ENCODE measurements at places on chromosomes 12 and 14.

GRCh38 chr12:104467346-104467837 is 10.6 kb downstream of the CHST11 start:
- no peak for DNase-seq

DNA sequence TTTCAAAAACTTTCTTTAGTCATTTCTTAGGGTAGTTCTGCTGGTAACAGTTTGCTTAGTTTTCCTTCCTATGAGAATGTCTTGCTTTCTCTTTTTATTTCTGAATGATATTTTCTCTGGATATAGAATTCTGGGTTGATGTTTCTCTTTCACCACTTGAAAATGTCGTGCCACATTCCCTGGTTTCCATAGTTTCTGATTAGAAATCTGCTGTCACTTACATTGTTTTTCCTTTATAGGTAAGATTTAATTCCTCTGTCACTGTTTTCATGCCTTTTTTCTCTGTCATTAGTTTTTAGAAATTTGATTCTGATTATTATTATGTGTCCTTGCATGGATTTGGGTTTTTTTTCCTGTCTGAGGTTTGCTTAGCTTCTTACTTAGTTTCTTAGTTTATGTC is 77.3 kb upstream of the PCNX4 start:
- no peak for DNase-seq

GRCh38 chr14:103164779-103165178 is 41.5 kb downstream of the TNFAIP2 start:
- DNase-seq: no peak

DNA sequence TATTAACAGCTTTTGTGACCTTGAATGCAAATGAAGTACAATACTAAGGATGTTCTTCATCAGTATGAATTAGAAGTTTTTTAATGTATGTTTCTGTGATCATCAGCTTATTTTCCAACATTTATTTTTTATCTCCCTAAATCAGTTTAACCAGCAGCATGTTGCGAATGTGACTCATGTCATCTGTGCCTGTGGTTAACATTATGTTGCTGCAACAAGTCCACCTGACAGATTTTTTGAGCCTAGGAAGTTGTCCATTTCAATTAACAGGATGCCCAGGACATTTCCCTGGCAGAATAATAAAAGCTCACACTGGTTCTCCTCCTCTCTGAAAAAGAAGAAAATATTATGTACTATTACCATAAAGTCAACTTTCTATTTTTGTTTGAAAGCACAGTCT is 155.5 kb downstream of the SYT1 start:
- DNase-seq: no peak

GRCh38 chr12:4701395-4702190 is 18.6 kb upstream of the GALNT8 start:
- no peak for DNase-seq

GRCh38 chr14:91872011-91872501 is 4.7 kb upstream of the TC2N start:
- DNase-seq: no peak

DNA sequence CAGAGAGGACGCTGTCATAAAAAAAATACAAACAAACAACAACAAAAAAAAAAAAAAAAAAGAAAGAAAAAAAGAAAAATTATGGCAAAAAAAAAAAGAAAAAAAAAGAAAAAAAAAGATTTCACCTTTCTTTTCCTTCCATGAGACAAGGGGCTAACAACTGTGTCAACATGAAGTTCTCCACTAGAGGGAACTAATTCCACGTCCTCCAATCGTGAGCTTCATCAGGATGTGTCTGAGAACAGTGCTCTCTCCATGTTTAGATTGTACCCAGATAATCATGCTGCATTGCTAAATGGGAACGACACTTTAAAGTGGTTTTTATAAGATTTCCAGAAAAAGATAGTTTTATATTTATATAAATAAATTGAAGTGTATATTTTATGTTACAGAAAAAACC is 96.2 kb upstream of the PTPRB start:
- DNase-seq: peak; percentile 49

GRCh38 chr12:8499616-8500015 is 13.7 kb upstream of the CLEC4D start:
- no peak for DNase-seq

DNA sequence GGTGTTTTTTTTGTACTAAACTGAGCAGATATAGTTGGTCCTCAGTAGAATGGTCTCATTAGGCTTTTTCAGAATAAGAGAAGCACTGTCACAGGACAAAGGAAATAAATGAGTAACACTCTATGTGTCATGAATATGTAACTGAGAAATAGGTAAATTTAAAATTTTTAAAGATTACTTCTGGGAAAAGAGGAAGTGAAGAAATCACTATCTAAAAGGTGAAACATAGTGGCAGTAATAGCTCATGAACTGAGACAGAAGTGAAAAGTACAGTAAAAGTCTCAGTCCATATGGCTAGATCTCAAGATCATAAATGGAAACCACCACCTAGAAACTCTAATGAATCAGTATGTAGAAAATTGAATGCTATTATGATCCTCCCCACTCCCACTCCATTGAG is 89.3 kb upstream of the TTC7B start:
- DNase-seq: no peak

DNA sequence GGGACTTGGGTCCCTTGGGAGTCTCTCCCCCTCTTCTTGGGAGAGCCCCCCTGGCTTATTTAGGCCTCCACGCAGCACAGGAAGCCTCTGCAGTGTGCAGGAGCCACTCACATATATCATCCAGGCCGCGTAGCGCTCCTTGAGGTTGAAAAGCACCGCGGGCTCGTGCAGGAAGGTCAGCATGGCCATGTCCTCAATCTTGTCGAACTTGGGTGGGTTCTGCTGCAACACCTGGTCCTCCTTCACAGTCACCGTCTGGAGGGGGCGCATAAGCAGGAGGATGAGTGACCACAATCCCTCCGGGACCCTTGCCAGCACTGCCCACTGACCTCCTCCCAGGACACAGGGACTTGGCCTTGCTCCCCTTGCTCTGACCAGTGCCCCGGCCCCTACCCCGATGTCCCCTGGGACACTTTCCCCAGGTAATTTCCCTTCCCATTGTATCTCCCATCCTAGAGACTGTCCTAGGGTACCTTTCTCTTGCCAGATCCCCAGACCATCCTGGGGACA is 2.5 kb downstream of the MYH6 start:
- no peak for DNase-seq

DNA sequence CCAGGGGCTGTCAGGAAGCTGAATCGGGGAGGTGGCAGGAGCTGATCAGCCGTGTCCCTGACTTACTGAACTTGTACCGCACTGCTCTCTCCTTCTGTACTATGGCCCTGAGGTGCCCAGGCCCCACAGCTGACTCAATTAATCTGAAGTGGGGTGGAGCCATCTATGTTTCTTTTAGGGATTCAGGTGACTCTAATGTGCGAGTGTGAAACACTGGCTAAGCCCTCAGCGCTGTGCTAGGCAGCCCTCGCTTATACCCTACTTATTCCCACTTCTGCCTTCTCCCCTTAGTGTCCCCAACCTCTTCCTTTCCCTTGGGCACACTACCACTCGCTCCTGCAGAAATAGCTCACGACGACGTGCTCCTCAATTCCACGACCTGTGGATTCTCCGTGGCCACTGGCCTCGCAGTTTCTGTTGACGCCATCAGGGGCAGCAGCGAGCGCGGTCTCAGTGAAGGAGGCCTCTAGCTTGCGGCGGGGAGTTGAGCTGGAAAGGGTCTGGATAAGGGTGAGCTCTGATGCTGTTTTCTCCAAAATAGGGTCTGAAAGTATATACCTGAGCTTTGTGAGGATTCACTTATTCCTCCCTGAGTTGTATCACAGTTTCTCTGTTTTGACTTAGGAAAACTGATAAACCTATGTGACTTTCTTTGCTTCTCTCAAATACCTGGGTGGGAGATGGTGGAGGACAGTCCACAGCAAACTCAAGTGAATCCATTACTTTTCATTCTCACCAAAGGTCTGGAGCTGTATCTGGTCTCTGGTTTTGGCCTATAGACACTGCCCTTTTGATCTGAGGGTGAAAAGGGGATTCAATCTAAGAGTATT is 167.6 kb downstream of the SLC41A2 start:
- DNase-seq: no peak

- DNase-seq: no peak
Observed at GRCh38 chr12:85392508-85392907, 112.5 kb downstream of the ALX1 start.

- no peak for DNase-seq
Observed at GRCh38 chr12:92362785-92363184, 217.1 kb upstream of the BTG1 start.

DNA sequence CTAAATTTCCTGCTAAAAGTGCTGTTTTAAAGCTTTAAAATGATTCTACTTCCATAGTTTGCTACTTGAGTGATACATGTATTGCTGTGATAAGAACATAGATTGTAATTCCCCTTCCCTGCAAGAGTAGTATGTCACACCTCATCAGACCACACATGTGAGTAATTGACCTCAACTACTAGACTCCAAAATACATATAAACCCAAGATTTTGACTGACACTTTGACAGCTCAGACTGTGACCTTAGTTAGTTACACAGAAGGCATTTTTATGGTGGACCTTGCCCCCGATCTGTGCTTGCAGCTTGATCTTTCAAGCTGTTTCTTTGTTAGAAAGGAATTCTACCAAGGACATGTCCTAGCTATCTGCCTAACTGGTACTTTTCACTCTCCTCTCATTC is 18.6 kb downstream of the APOBEC1 start:
- no peak for DNase-seq
